ENCODE measurements at places on chromosomes 4 and X. TPM values are rescaled to one million over a fixed set of nuclear protein-coding genes. Genes with fewer than 3 reads are reported as not detected.
A peak's percentile ranks its signal among the peaks of the same experiment; 100 is the strongest.

DNA sequence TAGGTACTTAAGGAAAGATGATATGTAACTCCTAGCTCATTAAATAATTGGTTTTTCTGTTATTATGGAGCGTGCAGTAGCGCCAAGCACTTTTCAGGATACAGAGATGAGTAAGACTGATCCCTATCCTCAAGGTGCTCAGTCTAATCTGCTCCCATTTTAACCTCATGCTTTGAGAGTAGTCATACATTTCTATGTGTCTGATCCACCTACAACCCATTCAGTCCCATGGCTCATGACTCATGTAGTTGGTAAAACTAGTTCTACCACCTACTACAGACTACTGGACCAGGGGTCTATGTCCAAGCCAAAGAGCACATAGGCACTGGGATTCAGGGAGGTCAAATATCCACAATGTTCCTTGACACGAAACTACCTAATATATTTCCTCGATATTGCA lies 60.8 kb downstream of the TMEM154 start:
- no peak for DNase-seq

DNA sequence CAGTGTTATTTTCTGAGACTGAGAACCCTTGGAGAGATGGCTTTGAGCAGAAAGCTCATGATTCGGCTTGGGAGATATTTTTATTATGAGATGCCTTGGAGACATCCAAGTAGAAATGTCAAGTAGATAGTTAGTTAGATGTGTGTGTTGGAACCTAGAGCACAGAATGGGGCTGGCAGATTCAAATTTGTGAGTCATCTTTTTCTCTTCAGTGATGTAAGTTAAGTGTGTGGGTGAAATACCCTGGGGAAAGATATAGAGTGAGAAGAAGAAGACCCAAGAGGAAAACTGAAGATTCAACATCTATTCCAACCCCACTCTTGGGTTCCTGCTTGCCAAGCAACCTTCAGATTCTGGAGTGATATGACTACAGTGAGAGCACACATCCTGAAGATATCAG lies 580.8 kb upstream of the AMOT start:
- peak; percentile 9 for DNase-seq

DNA sequence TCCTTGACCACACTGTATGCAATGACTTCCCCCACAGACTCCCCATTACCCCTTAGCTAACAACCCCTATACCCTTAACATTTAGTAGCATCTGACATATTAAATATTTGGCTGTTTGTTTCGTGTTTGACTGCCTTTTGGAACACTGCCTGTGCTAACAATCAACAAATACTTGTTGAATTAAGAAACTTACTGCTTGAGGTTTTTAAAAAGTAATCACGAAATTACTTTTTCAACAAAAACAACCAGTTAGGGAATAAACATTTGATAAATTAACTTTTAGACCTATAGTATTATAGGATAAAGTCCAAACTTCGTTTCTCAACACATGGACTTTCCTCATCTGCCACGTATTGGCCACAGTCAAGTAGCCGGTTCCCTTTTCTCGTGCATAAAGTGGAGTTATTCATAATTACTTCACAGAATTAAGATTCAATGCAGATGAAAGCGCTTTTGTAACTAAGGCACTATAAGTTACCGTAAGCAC lies 555 bp upstream of the ELMOD2 start:
- DNase-seq: no peak

GRCh38 chrX:22803353-22803752 lies 196.4 kb upstream of the DDX53 start:
- no peak for DNase-seq

GRCh38 chrX:45749375-45749774 lies 548.7 kb upstream of the DIPK2B start:
- no peak for DNase-seq

The DRP2 gene
- 0.47 TPM for total RNA-seq

The CXCL8 gene
- total RNA-seq: 36.2 TPM

The HEPH gene
- 0.40 TPM for total RNA-seq

The CXXC4 gene
- not detected for total RNA-seq

The MAGEE1 gene
- 0.47 TPM for total RNA-seq

GRCh38 chr4:15510961-15511360 lies 41.3 kb downstream of the CC2D2A start:
- DNase-seq: no peak

DNA sequence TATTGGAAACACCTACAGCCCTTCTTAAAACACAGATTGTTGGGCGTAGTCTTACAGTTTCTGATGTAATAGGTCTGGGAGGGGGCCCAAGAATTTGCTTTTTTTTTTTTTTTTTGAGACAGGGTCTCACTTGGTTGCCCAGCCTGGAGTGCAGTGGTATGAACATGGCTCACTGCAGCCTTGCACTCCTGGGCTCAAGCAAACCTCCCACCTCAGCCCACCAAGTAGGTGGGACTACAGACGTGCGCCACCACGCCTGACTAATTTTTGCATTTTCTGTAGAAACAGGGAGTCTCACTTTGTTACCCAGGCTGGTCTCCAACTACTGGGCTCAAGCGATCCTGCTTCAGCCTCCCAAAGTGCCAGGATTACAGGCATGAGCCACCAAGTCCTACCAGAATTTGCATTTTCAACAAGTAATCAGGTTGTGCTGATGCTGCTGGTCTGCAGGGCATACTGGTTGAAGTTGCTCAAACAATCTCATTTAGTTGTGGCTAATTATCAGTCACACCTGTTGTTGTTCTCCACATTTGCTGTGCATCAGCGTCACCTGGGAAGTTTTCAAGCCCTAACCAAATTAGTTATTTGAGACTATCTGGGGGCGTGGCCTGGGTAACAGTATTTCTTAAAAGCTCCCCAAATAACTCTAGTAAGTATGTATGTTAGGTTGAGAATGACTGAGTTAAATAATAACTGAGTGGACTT lies 14.0 kb downstream of the TMEM154 start:
- DNase-seq: no peak

The SPANXD gene
- not detected for total RNA-seq

DNA sequence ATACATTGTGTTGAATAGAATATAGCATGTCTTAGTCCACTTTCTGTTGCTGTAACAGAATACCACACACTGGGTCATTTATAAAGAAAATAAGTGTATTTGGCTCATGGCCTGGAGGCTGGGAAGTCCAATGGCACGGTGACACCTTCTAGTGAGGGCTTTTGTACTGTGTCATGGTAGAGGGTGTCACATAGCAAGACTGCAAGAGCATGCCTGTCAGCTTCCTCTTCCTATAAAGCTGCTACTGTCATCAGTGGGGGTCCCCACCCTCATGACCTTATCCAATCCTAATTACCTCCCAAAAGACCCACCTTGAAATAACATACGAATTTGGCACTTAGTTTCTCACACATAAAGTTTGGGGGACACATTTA lies 193.2 kb downstream of the PTTG2 start:
- DNase-seq: no peak

DNA sequence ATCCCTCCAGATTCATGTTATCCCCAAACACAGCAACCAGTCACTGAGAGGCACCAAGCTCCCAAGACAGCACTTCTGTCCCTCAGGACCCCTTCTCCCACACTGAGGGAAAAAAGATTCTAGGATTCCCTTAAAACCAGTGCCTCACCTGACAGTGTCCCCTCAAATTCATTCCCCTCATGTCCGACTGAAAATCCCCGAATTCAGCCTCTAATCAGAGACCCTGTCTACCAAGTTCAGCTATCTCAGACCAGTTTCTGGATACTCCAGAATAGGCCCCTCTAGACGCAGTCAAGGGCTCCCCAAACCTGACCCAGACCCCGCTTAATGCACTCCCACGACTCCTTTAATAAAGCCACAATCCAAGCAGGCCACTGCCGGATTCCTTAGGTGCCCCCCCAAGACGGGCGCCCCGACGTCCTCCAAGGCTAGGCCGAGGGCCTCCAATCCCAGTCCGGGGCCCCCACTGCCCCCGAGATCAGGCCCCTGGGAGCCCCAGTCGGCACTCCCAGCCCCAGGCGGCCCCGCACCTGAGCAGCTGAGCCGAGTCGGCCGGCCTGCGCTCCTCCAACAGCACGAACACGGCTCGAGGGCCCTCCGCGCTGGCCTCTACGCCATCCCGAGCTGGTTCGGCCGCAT lies 457 bp downstream of the TFE3 start:
- DNase-seq: no peak

- DNase-seq: no peak
Measured at GRCh38 chr4:54909961-54910360, 215.4 kb downstream of the KDR start.

Measured in MCF 10A (cell line).